ENCODE measurements at places on chromosomes 12 and 14.

GRCh38 chr12:116783525-116784237, 45.6 kb downstream of the RNFT2 start:
- DNase-seq = no peak

DNA sequence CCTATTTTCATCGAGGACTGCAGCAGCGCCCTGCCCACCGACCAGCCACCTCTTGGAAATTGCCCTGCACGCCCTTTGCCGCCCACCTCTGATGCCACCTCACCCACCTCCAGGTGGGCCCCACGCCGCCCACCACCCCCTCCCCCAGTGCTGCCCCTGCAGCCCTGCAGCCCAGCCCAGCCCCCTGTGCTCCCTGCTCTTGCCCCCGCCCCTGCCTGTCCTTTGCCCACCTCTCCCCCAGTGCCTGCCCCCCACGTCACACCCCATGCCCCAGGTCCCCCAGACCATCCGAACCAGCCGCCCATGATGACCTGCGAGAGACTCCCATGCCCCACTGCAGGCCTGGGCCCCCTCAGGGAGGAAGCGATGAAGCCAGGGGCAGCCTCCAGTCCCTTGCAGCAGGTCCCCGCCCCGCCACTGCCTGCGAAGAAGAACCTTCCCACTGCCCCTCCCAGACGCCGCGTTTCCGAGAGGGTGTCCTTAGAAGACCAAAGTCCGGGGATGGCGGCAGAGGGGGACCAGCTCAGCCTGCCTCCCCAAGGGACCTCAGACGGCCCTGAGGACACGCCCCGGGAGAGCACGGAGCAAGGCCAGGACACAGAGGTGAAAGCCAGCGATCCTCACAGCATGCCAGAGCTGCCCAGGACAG, 96.5 kb downstream of the LGMN start:
- peak; percentile 35 for DNase-seq

DNA sequence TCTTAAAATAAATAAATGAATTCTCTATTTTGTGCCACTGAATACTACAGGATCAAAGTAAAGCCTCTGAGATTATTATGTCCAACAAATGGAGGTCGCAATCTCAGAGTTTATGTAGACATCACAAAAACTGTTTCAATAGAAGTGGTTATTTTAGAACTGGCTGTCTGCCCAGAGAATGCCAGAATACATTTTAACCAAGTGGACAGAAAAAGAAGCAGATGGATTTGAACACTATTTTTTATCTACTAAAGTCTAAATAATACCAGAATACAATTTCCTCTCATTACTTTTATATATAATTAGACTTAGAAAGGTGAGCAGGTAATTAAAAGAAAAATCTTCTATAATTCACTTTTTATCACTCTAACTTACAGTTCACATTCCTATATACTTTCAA, 118.3 kb downstream of the MED13L start:
- no peak for DNase-seq

- DNase-seq = peak; percentile 22
Observed at GRCh38 chr12:121580959-121581685, at the start of gene KDM2B. TSS of gene KDM2B (minus strand) at chr12:121581023. CDS start at chr12:121580911, 112 bp downstream.

GRCh38 chr12:131628766-131629448, 82.0 kb upstream of the SFSWAP start:
- no peak for DNase-seq

DNA sequence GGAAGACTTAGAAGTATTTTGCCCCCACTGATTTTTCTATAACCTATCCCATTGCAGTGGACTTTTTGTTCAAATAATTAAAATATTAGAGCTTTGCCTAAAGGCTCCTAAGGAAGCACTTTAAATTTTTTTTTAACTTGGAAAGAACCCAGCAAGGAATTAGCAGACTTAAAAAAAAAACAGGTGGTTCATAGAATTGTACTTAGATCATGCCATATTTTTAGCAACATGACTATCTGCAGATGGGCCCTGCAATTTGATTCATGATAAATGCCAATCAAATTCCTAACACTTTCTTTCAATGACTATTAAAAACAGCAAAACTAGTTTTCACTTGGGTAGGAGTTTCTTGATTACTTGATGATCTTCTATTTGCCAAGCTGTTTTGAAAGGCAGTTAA, 11.5 kb downstream of the ADAMTS20 start:
- no peak for DNase-seq

- no peak for DNase-seq
Observed at GRCh38 chr14:37585971-37586796, 8.9 kb downstream of the FOXA1 start.

DNA sequence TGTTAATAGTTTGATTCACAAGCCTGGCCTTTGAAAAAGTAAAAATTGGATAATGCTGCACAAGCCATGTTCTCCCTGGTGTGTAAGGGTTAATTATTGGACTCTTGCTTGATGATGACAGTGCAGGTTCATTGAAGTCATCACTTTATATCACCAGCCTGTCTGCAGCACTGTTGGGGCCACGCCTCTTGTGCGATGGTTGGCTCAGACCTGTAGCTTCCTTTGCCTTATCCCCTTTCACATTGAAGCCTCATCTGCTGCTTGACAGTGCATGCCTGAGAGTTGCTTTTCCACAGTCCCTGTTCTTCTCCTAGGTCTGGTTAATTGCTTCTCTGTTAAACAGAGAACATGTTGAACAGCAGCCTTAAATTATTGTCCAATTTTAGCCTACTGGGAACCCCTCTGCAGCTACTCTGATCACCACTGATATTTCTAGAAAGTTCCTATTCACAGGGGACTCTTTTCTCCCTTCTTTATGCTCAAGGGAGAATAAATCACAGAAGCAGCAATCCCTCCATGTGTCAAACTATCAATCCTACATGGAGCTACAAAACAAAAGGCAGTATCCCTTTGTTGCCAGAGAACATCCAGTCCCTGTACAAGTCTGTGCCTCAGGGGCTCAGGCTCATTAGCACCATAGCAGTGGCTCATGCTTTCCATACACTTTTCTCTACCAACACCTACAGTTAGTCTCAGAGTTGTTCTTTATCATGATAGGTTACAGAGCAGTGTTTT, 322.1 kb downstream of the RGS6 start:
- no peak for DNase-seq

GRCh38 chr12:99713946-99714520, 66.5 kb downstream of the GARIN6 start:
- DNase-seq = no peak

DNA sequence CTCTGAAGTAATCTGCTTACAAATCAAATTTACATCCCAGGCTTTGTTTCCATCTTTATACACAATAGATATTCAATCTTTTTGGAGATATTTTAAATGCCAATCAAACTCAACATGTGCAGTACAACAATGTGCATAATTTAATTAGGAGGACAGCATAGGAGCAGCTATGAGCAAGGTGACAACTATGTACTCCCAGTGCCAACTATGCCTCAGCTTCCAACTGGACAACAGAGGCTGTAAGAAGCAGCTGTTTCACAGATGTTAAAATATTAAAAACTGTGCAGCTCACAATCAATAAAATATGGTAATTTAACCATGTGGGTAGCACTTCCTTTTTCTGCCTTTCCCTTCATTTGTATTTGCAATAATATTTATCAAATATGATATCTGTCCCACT, 99.9 kb downstream of the ST8SIA1 start:
- DNase-seq = no peak

- no peak for DNase-seq
Observed at GRCh38 chr14:54299410-54300363, 97.1 kb upstream of the CDKN3 start.

DNA sequence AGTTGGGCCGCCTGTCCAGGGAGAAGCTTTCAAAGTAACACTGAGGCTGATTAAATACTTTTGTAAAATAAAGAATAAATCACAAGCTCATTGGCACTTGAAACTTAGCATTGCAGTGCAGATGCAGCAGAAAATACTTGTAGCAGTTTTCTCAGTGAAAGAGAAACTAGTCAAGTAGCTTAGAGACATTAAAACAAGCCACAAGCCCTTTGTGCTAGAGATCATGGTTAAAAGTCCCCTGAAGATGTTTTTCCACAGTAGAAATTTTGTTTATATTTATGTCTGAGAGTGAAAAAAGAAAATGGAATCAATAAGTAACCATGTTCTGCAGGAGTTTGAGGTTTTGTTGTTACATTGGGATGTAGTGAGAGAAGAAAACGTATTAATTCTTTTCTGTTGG, 5.9 kb downstream of the PSEN1 start:
- no peak for DNase-seq

- DNase-seq = no peak
Observed at GRCh38 chr12:18430425-18431048, 169.2 kb downstream of the PIK3C2G start.

DNA sequence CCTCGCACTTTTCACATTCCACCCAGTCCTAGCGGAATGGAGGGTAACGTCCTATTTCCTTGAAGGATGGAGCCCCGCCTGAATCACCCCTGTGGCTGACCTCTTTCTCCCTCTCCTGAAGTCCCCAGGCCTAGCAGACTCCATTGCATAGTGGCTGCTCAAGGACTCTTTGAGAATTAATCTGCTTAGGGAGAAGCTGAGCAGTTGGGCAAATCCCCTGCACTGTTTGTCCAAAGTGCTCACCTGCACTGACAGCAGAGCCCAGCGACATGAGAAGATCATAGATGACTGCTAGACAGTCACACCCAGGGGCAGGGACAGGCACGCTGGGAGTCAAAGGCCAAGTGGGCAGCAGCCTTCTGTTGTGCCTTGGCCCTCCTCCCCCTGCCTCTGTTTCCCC, 37.7 kb upstream of the DICER1 start:
- no peak for DNase-seq

- no peak for DNase-seq
Observed at GRCh38 chr12:68837215-68837614, 29.2 kb downstream of the MDM2 start.

- no peak for DNase-seq
Observed at GRCh38 chr12:14664434-14665023, 31.9 kb downstream of the GUCY2C start.

- no peak for DNase-seq
Observed at GRCh38 chr12:63752841-63753240, 26.9 kb upstream of the RXYLT1 start.

DNA sequence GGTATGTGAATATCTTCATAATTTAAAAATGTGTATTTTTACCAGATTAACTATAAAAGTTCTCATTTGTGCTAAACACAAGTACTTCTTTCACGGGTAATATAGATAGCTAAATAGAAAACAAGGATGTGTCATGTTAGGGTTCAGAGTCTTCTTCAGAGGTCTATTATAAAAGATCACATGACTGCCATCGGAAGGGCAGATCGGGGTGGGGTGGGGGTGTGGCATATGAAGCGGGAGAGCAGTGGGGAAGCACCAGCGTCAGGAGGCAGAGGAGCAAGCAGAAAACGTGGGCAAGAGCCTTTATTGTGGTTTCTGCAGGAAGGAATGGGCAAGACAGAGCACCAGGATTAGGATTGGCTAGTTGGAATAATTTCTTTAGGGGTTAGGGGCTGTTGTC, 63.7 kb upstream of the DNM1L start:
- DNase-seq = no peak

DNA sequence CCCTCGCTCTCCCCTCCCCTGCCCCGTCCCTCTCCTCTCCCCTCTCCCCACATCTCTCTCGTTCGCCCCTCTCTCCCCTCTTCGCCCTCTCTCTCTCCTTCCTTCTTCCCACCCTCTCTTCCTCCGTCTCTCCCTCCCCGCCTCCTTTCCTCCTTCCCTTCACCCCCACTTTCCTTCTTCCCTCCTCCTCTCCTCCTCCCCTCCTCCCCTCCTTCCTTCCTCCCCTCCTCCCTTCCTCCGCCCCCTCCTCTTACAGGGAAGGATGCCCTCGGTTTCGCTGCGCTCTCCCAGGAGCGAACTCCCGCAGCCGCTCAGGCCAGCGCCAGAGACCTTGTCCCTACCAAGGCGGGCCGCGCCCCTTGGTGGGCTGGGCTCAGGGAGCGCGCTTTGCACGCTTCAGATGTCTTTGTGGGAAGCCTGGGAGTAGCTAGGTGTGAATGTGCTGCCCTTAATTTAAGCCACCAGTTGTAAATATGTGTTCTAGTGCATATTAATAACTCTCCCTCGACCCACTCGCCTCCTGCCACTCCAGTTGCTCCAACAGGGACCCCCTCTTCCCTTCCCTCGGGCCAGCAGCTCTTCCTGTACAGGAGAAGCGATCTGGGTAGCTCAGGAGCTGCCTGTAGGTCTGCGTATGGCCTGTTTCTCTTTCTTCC, 13.3 kb upstream of the MAP3K9 start:
- DNase-seq = no peak

GRCh38 chr12:4648501-4649357, at the start of the genes AKAP3 and NDUFA9:
TSS of gene AKAP3 (minus strand) at chr12:4649051. CDS start at chr12:4638196, 10,855 bp downstream.
TSS of gene NDUFA9 (plus strand) at chr12:4649114. CDS start at chr12:4649127, 13 bp downstream.
- peak; percentile 66 for DNase-seq

DNA sequence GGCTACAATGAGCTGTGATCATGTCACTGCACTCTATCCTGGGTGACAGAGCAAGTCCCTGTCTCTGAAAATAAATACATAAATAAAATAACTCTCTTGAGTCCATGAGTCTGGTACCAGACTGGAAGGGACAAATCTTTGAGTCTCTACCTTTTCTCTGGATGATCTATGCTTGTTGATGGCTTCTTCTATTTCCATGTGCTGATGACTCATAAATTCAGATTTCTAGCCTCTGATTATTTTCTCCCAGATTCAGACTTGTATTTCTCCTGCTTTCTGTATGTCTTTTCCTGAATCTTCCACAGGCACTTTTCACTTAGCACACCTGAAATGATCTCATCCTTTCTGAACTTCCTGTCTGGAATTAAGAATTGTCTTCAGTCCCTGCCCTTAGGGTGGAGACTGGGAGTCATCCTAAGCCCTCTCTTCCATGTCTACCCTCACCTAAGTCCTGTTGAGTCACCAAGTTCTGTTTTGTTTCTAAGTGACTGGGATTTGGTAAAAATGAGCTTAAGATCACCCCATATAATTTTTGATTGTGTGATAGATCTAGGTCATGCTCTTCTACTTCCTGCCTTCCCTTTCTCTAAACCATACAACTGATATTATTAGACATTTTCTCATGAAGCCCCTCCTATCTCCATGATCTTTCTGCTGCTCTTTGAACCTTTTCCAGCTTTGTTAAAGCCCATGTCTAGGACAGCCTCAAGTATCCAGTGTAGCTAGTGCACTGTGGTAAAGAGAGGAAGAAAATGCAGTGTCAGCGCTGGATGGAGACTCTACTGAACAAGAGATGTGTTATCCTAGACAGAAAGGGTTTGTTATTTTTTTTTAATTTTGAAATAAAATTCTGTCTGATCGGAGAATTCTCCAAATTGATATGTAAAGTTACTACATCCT, 13.1 kb downstream of the AKAP6 start:
- DNase-seq = no peak

DNA sequence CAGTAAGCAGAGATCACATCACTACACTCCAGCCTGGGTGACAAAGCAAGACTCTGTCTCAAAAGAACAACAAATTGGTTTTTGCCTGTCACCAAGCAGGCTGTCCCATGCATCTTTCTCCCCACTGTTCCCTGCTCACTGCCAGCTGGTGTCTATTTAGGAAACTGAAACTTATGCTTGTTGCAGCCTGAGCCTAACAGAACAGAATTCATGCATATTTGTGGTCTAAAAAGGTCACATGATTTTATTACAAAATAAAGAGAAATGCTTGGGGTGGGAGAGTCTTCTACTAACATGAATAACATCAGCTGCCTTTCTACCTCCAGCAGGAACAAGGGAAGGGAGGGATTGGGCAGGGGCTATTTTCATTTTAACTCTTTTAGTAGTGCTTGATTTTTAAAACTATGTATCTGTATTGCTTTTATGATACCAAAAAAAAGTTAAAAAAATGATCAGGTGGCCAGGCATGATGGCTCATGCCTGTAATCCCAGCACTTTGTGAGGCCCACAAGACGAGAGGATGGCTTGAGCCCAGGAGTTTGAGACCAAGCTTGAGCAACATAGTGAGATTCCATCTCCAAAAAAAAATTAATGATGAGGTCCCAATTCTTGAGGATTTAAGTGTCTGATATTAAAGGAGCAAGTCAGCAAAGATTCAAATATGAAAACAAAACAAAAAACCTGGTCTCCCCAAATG, 923 bp downstream of the STAT2 start:
- DNase-seq = no peak

All from stimulated activated CD4-positive, alpha-beta T cell treated with anti-CD3 and anti-CD28 coated beads, Interleukin-12 subunit alpha, Interleukin-12 subunit beta, amount 100 ng/mL, for 4 hours (primary cell).